ENCODE measurements at places on chromosomes 1 and 21.

DNA sequence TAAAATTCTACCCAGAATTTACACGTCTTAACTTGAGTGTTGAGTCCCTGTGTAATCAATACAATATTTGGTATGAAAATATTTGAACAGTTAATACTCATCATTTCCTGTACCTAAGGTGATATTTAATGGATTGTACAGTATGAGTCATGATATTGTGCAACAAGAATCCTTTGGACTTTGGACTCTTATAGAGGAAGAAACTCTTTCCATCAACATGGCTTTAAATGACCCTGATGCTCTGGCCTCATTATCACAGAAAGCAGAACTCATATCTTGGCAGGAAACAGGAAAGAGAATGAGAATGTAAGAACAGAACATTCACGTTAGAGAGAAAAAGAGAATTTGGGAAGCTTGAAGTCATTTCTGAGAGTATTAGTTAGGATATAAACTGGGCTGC lies 168.8 kb upstream of the B3GALT2 start:
- DNase-seq, result no peak

DNA sequence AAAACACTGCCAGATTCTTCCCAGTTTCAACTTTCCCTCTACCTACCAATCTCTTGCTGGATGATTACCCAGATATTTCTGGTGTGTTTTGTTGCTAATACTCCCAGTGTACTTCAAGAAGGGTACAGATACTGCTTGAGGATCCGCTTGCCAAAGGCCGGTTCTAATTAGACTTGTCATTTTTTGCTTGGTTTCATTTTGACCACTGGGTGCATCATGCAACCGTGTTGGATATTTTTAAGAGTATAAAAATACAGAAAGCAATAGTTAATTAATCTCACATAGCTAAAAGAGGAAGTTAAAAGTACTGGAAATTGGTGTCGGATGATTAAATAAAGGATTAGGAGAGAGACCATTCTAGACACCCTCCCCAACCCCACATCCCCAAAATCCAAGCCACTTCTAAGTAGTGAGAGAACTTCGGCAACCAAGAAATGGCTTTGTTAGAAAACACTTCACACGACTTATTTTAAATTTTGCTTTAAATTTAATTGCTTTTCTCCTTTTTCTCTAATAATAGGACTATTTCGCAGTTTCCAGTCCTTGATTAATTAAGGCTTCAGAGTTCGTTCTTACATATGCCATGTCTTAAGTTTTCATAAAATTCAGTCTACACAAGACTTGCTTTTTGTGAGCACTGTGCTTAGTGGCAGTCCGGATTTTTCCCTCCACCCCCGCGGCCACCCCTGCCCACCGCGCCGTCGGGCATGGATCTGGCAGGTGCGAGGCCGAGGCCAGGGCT lies 2.5 kb upstream of the CDKN2C start:
- no peak for DNase-seq

GRCh38 chr1:31957701-31958674 lies 19.8 kb upstream of the PTP4A2 start:
- DNase-seq, result no peak

DNA sequence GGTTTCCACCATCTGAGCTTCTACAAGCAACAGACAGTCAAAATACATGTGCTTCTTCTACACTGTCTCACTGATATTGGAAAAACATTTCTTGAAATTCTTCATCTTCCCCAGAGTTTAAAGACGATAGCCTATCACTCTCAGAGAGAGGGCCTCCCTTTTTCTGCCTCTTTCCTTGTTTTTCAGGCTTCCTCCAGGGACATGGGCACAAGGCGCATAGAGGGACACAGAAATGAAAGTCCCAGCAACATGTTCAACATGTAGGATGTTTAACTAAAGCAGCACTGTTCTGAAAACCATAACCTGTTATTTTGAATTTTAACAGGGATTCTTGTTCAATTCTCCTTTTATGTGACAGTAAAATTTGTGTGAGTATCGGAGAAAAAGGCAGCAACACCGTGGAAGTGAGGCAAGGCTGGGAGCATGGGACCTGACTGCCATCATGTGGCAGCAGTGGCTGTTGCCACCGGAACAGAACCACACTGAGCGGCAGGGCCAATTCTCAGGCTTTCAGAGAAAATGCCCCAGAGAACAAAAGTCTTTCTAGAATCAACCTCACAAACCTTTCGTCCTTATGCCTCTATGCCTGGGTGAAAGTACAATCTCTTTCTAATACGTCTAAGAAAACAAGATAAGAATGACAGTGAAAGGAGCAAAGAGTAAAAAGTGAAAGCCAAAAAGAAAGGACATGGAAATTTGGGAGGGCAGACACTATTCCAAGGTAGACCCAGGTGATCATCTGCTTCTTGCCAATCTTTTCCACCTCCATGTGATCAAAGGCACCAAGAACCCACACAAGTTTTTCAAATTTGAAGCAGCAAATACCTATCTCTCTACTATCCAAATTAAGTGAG lies 54.5 kb downstream of the PCNX2 start:
- peak; percentile 26 for DNase-seq

DNA sequence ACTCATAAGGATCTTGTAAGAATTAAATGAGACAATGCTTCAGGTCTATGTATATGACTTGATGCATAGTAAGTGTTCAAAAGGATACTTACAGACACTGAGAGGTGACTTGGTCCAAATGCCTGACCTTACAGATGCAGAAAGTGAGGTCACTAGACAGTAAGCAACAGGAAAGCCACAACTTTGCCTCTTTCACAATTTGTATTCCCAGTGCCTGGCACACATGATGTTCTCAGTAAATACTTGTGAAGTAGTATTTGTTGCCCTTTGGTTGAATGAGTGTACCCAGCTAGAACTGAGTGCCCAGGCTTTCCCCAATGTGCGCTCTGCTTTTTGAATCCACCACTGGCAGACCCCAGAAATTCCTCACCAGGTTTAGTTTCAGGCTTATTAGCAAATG lies 105.1 kb downstream of the BEND5 start:
- no peak for DNase-seq

DNA sequence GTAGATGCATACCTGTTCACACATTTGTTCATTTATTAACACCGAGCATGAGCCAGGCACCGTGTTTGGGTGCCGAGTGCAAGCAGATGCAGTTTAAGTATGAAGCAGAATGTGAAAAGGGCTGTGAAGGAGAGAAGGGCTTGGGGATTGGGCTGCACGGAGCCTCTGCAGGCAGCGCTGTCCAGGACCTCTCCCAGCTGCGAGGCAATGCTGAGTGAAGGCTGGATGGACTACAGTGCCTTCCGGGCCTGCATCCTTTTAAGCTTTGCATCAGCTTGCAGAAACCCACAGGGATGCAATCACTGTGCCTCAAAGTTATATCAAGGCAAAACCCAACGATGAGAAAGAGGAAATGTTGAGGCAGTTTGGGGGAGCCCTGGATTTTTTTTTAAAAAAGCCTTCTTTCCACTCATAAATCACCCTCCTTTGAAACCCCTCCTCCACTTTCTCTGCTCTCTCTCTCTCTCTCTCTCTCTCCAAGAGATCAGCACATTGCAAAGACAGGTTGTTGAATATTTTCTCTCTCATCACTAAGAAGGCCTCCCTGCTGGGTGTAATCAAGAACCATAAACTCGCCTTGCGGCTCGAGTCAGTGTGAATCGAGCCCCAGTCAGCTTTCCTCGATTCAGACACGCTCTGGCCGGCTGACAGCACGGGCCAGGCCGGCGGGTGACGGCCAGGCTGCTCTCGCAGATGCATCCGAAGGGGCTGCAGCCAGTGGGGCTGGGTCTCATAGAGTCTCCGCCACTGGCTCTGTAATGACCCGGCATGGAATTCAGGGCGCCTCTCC lies 89.2 kb upstream of the POU3F1 start:
- no peak for DNase-seq

GRCh38 chr1:39337067-39337466 lies 132.6 kb downstream of the MACF1 start:
- no peak for DNase-seq

- no peak for DNase-seq
Measured at GRCh38 chr21:33135925-33136324, 66.0 kb downstream of the OLIG1 start.

GRCh38 chr1:214976665-214977064 lies 105.9 kb upstream of the KCNK2 start:
- DNase-seq, result no peak

- DNase-seq, result no peak
Measured at GRCh38 chr1:153774780-153775457, at the start of gene SLC27A3. TSS of gene SLC27A3 (plus strand) at chr1:153775407. CDS start at chr1:153775498, 91 bp downstream.

DNA sequence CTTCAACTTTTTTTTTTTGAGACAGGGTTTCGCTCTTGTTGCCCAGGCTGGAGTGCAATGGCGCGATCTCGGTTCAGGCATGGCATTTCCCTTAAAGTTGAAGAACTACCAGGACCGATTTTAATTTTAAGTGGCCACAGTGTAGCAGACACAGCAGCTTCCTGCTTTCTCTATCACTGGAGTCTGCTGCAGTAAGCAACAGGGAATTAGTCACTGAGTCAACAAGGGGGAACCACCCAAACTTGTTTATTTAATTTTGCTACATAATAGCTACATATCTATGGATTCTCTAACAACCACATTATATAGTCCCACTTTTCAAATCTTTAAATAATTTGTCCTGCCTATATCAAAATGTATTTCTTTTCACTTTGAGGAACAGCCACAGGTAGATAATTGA lies 12.5 kb upstream of the TNNI3K start:
- no peak for DNase-seq

GRCh38 chr1:189496768-189497167 lies 980.9 kb downstream of the BRINP3 start:
- no peak for DNase-seq

- DNase-seq, result no peak
Measured at GRCh38 chr1:2382621-2383361, 8.6 kb downstream of the MORN1 start.
